T-helper 2 cell (primary cell): ENCODE measurements at places on chromosomes 2 and 18.

DNA sequence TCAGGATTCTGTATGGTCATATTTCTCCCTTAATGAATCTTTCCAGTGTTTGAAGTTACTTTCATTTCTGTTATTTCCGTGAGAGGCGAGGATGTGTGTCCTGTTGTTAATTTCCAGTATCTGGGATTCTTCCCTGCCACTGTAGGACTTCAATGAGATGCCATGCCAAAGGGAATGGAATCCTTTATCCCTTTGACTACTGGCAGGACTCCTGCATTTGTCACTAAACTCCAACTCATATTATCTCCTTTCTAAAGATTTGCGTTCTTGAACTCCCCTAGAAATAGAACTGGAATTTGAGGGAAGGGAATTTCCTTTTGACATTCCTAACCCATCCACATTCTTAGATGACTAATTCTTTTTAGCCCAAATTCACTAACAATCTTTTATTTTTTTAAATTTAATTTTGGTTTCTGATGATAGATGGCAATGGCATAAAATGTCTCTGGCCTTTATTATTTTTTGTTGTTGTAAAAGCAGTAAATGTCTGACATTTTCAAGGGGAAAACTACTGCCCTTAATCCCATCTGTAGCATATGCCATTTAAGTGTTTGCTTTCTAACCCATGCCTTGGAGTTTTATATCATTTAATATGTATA is 87.8 kb upstream of the EML6 start:
- no peak for DNase-seq

- DNase-seq, result no peak
Measured at GRCh38 chr2:47403609-47404193, 745 bp downstream of the MSH2 start.

DNA sequence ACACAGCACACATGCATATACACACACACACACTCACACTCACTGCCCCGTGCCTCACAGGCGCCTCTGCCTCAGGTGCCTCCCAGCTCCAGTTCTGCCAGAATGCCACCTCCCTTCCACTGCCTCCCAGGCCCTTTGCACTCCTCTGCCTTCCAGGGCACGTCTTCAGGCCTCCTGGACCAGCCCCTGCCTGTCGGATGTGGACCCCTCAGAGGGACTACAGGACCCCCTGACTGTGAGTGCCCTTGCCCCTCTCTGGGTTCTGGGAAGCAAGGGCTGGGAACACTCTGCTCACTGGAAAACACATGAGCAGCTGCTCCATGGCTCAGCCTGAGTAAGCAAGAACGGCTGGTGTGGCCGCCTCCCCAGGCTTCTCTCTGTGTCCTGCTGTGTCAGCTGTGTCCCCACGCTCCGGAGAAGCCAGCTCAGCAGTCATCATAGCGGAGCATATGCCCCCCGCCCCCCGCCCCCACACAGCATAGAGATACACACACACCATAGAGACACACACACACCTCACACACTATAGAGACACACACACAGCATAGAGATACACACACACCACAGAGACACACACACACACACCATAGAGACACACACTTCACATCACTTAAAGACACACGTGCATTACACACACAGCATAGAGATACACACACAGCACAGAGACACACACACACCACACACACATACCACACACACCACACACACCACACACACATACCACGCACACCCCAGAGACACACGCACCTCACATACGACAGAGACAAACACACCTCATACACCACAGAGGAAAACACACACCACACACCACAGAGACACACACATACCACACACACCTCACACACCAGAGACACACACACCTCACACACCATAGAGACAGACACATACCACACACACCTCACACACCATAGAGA is 271.3 kb downstream of the CYRIA start:
- DNase-seq, result no peak

- no peak for DNase-seq
Measured at GRCh38 chr2:237694415-237695194, 67.2 kb downstream of the LRRFIP1 start.

- DNase-seq, result no peak
Measured at GRCh38 chr2:20052229-20052851, 912 bp upstream of the LAPTM4A start.

DNA sequence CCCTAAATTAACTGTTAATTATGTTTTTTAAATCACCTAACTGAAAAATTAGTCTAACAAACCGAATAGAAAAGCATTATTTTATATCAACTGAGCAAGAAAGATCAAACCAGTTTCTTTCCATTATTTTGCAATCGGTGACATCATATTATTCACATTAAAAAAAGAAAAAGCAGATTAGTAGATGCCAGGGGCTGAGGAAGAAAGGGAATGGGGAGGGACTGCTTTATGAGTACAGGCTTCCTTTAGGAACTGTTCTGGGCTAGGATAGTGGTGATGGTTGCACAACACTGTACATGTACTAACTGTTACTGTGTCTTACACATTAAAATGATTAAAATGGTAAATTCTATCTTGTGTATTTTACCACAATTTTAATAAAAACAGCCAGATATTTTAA is 59.3 kb downstream of the COBLL1 start:
- DNase-seq, result no peak

- DNase-seq, result no peak
Measured at GRCh38 chr18:26656944-26657536, 108.7 kb upstream of the KCTD1 start.

- DNase-seq, result no peak
Measured at GRCh38 chr2:43139501-43139900, 86.9 kb downstream of the ZFP36L2 start.

GRCh38 chr2:144249035-144249637 is 270.8 kb downstream of the ZEB2 start:
- no peak for DNase-seq

DNA sequence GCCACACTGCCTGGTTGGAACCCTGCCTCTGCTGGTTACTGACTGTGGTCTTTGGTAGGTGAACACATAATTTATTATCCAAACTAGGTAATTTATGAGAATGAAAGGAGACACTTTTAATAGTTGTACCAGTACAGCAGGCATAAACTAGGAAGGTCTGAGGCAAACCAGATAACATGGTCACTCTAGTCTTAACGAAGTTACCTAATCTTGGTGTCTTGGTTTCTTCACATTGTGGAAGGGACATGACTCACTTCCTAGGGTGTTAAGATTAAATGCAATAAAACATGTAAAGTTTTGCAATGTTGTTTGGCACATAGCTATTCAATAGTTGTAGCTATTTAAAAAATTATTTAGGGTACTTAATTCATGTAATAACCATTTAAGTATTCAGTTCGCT is 23.3 kb downstream of the SPTBN1 start:
- no peak for DNase-seq

DNA sequence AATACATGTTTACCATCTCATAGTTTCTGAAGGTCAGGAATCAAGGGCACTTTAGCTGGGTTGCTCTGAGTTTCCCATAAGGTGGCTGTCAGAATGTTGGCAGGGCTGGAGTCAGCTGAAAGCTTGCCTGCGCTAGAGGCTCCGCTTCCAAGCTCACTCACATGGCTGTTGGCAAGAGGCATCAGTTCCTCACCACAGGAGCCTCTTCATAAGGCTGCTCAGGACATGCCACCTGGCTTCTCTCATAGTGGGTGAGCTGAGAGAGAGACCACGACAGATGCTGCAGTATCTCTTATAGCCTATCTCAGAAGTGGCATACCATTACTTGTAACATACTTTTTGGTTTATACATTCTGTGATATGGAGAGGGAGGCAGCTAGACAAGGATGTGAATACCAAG is 7.2 kb downstream of the HADHB start:
- peak; percentile 53 for DNase-seq

GRCh38 chr2:239523147-239523953 is 122.5 kb upstream of the HDAC4 start:
- no peak for DNase-seq

DNA sequence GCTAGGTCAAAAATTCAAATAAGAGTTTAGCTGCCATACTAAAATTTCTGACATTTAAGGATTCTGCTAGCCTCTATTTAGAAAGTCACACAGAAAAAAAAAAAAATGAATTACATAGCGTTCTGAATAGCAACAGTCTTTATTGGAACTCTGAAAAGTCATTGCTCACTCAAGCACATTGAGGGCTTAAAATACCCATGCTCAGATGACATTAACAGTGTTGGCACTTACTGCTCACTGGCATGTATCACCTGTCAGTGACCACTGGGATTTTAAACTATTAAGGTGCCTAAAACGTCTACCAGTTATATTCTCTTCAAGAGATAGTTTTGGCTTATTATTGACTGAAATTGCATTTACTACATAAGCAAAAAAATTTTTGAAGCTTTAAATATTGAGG is 468.0 kb upstream of the SPHKAP start:
- DNase-seq, result no peak

- DNase-seq, result no peak
Measured at GRCh38 chr2:171762879-171763573, 75.8 kb downstream of the DYNC1I2 start.

DNA sequence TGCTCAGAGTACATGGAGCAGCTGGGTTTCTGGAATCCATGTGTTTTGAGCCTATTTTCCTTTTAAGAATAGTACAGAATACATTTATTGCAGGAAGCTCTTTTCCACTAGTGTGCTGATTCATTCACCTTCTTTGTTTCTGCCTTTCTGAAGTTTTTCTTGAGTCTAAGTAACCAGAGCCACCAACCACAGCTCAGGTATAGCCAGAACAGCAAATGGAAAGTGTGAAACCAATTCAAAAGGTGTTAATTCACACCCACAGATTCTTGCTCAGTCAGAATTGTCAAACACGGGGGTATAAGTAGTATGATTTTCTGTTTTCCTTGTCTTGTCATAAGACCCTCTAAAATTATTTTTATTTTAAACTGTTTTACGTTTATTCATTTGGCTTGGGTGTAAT is 75.9 kb upstream of the DYNAP start:
- DNase-seq, result no peak

DNA sequence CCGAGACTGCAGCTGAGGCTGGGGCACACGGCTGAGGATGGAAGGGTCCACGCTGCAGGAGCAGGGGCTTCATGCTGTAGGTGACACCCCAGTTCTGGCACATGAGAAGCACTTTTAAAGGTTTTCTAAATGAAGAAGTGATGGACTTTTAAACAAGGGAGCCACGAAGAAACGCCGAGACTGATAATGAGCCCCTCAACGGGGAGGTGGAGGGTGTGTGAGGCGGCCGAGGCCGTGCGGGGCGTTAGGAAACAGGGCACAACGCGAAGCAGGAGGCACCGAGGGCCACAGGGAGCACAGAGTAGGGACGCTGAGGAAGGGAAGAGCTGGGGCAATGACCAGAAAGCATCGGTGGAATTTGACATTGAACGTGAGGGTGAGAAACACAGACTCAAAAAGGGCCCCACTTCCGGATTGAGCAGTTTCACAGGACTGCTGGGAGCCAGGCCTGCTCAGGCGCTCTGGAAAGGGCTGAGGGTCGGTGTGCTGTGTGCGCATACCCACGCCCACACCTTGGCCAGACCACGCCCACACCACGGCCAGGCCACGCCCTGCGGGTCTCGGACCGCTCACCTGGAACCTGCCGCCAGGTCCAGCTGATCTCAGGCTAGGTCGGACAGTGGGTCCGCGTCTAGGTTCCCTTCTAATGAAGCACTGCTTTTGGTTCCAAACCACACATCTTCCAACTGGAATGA is 115.7 kb downstream of the GYPC start:
- no peak for DNase-seq
